Esophagus mucosa (tissue), 1 donor: ENCODE measurements at places on chromosomes 2 and 18. TPM values are rescaled to one million over a fixed set of nuclear protein-coding genes. Genes with fewer than 3 reads are reported as not detected.
A peak's percentile ranks its signal among the peaks of the same experiment; 100 is the strongest.

- ATAC-seq: no peak
Measured at GRCh38 chr2:215363461-215364156, 51.8 kb downstream of the ATIC start.

GRCh38 chr2:174153757-174154680, 94.3 kb downstream of the OLA1 start:
- ATAC-seq: peak; percentile 60

- ATAC-seq: no peak
Measured at GRCh38 chr2:20050646-20051531, 539 bp downstream of the LAPTM4A start.

DNA sequence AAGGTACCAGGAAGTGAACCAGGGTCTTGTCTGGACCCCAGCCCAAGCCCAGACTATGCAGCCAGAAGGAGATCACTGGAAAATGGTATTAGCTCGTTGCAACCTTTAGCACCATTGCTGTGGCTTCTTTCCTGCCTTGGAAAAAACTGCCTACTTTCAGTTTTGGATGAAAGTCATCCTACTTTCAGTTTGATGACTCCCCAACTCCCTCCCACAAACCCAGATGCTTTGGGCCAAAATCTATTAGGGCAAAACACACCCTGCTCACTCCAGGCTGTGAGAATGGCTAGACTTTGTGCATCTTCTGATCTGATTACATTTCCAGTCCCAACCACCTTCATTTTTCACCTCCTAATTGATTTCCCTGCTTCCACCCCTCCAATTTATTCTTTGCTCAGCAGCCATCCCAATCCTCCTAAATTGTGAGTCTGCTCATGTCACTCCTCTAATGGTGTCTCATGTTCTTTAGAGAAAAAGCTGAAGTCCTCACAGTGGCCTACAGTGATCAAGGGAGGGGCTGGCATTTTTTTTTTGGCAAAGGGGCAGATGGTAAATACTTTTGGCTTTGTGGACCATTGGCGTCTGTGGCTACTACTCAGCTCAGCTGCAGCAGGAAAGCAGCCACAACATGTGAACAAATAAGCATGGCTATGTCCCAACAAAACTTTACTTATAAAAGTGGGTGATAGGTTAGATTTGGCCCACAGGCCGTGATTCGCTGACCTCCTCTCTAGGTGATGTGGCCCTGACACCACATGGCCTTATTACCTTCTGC, 368.7 kb downstream of the SLC4A3 start:
- ATAC-seq: no peak

DNA sequence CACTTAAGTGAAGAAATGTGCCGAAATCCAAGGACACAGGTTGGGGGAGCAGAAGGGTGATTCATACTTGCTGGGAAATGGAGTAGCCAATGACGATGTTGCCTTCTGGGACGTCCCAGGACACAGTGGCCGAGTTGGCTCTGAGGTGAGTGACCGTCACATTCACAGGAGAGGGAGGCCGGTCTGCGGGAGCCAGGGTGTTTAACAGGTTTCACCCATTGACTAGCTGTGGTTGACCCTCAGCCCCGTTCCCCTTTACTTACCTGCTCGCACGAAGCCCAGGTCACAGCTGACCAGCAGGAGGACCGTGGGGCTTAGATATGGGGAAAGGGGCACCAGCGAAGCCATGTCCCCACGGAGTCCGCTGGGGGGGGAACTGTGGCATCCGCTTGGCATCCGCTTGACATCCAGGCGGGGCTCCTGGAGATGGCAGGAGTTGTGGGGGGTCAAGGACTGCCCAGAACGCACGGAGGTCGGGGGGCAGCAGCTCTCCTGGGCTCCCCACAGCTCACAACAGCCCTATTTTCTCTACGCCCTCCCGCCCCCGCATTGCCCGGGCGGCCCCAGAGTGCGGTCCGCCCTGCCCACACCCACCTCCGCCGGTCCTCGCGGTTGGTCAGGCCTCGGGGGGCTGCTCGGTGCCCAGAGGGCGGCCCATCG, 586 bp downstream of the FNDC4 start:
- ATAC-seq: peak; percentile 5

- ATAC-seq: no peak
Measured at GRCh38 chr2:43133336-43133707, 93.1 kb downstream of the ZFP36L2 start.

- no peak for ATAC-seq
Measured at GRCh38 chr2:192035731-192036442, 158.8 kb downstream of the TMEFF2 start.

GRCh38 chr2:178075006-178075326, 2.4 kb upstream of the PDE11A start:
- ATAC-seq: no peak

- no peak for ATAC-seq
Measured at GRCh38 chr18:75562216-75562615, 134.7 kb upstream of the SMIM21 start.

- no peak for ATAC-seq
Measured at GRCh38 chr2:127425540-127426490, 7.6 kb downstream of the PROC start.

DNA sequence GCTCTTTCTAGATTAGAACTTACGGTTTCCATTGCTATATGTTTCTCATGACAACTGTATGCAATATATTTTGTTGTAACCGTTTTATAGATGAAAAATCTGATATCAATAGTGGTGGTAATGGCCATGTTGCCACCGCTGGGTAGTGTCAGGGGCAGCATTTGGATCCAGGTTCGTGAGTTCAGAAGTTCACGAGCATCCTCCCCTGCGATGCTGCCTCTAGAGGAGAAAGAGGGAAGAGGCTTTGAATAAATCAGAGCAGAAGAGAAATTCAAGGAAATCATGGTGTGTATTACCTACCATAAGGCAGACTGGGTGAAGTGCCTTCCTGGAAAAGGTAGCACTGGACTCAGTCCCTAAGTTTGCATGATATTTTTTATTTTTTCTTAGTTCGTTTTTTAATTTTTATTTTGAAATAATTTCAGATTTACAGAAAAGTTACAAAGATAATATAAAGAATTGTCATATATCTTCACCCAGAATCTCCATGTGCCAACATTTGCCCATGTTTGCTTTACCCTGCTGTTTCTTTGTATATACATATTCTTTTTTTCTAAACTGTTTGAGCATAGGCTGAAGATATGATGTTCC, 3.3 kb upstream of the ZBTB7C start:
- no peak for ATAC-seq

- no peak for ATAC-seq
Measured at GRCh38 chr18:25093141-25093540, 258.8 kb downstream of the ZNF521 start.

- no peak for ATAC-seq
Measured at GRCh38 chr2:144550911-144551310, 31.0 kb upstream of the ZEB2 start.

DNA sequence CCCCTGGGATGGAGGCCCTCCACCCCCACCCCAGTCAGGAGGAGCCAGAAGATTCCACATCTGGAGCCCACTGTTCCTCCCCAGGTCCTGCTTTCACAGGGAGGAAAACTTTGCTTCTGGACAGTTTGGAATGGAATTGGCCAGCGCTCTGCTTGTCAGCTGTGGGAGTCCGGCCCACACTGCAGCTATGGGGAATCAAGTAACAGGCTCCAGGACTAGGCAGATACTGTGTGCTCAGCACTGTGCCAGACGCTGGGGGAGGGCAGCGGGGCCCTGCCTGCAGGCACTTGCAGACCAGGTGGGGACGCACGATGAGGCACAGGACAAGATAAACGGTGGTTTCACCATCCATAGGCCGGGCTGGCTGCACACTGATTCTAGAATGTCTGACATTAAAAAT, 114.0 kb downstream of the STPG4 start:
- ATAC-seq: no peak

GRCh38 chr2:22970284-22970975, 414.5 kb upstream of the KLHL29 start:
- no peak for ATAC-seq

GRCh38 chr2:201558665-201559064, 84.6 kb downstream of the TMEM237 start:
- peak; percentile 25 for ATAC-seq

- no peak for ATAC-seq
Measured at GRCh38 chr2:102790091-102790455, 28.2 kb downstream of the TMEM182 start.

DNA sequence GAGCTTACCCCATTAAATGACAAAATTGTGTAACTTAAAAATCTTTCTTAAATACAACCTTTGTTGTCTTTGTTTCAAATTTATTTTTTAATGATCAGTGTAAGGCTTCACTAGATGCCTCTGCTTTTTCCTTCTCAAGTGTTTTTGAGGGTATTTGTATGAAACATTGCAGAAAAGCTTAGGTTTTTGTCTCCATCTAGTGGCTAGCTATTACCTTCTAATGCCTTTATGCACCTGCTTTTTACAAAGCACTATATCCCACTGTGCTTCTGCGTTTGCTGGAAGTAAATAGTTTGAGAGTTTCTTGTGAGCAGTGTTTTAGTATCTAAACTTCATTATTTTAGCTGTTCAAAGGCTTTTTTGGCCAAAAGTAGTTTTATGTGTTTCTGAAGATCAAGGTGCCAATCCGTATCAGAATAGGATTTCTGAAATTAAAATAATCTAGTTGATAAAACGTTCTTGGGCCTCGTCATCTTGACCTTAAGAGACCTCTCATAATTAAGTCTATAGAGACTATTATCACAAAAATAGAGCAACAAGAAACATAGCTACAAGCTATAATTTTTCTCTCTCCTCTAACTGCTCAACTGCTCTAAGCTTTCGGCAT, 47.0 kb downstream of the IWS1 start:
- peak; percentile 59 for ATAC-seq

GRCh38 chr2:88838165-88838635, 146.7 kb downstream of the RPIA start:
- peak; percentile 48 for ATAC-seq

- ATAC-seq: no peak
Measured at GRCh38 chr2:239881031-239881471, 144.1 kb downstream of the NDUFA10 start.

GRCh38 chr2:10721396-10722251, at the start of gene ATP6V1C2:
ATP6V1C2 (plus strand) TSS chr2:10721630; CDS start chr2:10722850, 1,220 bp downstream.
- peak; percentile 52 for ATAC-seq

- peak; percentile 80 for ATAC-seq
Measured at GRCh38 chr2:38581193-38582147, 21.3 kb downstream of the HNRNPLL start.

PLEKHA3 gene
- total RNA-seq: 10.7 TPM

RNF125 gene
- total RNA-seq: 1.8 TPM

WDR54 gene
- total RNA-seq: 4.3 TPM

LYPD1 gene
- 1.6 TPM for total RNA-seq

SLC40A1 gene
- 11.8 TPM for total RNA-seq

C2orf80 gene
- total RNA-seq: not detected

AMER3 gene
- total RNA-seq: not detected

RTKN gene
- 18.3 TPM for total RNA-seq
